ENCODE measurements at places on chromosomes 7 and 10.

DNA sequence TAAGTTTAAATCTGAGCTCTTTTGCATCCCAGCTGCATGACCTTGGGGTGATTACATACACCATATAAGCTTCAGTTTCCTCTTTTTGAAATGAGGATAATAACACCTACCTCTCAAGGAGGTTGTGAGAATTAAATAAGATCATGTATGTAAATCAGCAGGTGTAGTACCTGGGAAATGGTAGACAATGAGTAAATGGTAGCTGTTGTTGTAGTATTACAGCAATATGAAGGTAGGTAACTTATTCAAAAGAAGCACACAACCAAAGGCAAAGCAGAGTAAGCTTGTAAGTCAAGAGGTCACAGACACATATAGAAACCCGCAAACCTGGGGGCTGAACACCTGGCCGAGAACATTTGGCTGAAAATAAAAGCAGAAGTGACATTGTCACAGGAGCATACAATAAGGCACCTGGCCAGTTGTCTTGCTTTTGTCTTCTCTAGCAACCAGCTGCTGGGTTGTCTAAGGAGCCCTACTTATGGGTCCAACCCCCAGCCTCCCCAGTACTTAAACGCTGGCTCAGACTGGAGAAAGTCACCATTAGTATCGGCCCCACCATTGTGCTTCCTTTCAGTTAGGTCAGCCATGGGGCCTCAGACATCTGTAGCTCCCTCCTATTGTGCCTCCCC, 203.6 kb upstream of the MKLN1 start:
- no peak for DNase-seq

- DNase-seq, result no peak
Measured at GRCh38 chr10:51881213-51881612, 181.8 kb upstream of the CSTF2T start.

DNA sequence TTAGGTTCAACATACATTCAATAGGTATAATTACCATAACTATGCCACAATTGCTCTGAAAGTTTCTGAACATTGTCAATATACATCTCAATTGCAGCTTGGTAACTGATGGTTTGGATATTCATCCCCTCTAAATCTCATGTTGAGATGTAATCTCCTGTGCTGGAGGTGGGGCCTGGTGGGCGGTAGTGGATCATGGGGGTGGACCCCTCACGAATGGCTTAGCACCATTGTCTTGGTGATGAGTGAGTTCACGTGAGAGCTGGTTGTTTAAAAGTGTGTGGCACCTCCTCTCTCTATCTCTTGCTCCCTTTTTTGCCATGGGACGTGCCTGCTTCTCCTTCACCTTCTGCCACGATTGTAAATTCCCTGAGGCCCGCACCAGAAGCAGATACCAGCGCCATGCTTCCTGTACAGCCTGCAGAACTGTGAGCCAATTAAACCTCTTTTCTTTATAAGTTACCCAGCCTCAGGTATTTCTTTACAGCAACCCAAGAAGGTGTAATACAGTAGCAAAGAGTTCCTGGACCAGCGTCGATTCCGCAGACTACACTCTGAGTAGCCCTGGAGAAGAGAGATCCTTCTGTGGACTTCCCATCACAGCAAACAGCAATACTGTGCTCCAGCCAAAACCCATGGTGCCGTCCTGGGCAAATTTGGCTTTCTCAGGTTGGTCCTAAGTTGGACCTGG, 83.8 kb upstream of the GRB10 start:
- no peak for DNase-seq

DNA sequence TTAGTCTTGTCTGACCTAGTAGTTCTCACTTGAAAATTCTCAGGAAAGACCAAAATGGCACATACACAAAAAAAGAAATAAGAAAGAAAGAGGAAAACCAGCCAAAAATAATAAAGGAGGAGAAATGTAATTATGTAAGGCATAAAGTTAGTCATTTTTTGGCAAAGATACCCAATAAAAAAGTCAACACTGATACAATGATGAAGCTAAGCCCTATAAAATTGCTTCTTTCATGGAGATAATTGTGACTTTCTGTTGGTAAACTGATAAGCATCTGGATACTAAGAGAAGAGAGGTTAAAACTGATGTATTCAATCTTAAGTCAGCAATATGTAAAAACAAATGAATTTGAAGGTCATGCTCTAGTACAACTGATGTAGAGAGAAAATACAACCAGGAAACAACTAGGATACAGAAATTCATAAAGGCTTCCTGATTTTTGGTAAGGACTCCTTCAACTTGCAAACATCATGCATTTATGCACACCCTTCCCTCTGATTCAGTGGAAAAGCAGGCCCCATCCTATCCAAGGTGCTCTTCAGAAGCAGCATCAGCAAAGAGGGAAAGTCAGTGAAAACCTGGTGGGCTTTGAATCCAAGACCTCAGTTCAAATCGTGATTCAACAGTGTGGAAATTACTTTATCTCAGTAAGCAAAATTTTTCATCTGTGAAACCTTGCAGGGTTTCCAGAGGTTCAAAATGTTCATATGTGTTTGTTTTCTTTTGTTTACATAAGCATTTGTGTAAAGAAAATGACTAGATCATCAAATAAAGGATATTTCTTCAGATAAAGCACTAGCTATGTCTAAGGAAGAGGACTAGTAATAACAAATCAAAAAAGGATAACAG, 32.6 kb downstream of the IMMP2L start:
- no peak for DNase-seq

DNA sequence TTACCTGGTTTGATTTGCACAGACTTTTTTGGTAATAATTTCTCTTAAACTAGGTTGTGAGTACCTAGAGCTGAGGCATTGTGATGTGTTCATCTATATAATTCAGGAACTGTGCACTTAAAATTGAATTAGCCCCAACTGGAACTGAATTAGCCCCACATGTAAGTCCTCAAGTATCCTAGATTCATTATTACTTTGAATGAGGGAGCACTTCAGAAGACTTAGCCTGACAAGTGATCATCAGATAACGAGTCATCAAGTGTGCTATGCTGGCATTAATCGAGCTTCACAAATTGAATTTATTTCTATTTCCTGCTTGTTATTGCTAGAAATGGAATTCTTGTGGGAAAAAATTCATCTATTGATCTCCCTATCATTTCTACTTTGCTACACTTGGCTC, 323.4 kb upstream of the SEMA3D start:
- DNase-seq, result no peak

GRCh38 chr10:80275135-80275498, 14.3 kb downstream of the MAT1A start:
- DNase-seq, result no peak

- no peak for DNase-seq
Measured at GRCh38 chr7:7569081-7569527, 2.4 kb downstream of the MIOS start.

DNA sequence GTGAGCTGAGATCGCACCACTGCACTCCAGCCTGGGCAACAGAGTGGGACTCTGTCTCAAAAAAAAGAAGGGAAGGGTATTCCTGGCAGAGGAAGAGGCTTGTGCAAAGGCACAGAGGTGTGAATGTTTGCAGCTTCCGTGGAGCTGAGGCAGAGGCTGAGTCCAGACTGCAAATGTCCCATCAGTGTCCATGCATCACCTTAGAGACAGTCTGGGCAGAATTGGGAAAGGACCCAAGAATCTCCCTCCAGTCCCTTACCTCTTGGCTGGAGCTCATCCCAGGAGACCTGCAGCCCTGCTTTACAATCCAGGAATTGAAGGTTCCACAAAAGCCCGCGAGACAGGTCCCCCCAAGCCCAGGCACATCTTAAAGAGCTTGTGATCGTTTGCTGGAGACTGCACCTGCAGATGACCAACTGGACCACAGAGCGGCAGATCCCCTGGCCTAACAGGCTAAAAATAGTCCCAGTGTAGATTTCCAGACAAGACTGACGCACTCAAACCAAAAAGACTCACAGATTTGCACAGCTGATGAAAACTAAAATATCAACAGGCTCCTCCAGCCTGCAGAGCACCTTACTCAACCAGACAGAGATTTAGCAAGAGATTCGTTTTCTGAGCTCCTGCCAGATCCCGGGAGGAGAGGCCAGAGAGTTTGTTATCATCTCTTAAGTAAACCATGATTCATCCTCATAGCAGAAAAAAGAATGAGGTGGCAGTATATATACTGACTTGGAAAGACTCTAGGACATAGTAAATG, 22.9 kb upstream of the NANOS1 start:
- no peak for DNase-seq

- DNase-seq, result no peak
Measured at GRCh38 chr7:95432606-95433005, 2.2 kb downstream of the PON2 start.

DNA sequence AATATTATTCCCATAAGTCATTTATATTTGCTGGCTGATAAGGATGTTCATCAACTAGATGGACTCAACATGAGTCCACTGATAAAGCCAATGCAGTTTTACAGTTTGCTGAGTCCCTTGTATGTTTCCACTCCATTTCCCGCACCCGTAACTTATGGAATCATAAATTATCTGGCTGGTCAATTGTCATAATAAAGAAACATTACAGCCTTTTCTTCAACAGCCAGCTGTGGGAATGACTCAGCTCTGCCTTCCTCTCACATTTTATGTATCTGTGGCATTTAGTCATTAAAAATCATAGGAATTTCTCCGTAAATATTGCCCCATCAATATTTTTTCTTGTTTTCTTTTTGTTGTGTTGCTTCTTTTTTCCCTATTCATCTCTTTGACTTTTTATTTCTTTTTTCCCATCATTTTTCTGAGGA, 22.3 kb upstream of the TMEM26 start:
- no peak for DNase-seq

DNA sequence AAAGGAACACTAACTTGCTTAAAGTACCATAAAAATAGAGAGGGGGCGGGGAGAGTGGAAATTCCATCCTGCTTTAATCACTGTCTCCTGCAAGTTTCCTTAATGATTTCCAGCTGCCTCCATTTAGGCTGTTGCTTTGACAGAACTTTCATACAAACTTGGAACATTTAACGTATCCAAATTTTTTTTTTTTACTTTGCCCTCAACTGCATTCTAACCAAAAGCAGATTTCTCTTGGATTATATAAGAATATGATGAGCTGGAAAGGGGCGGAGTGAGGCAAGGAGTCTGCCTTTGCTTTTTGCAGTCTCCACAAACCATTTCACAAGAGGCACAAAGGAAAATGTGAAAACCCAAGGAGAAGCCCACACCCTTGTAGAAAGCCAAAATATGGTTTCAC, 46.6 kb upstream of the COL1A2 start:
- DNase-seq, result no peak

- DNase-seq, result no peak
Measured at GRCh38 chr10:67306588-67307205, 380.9 kb downstream of the LRRTM3 start.

DNA sequence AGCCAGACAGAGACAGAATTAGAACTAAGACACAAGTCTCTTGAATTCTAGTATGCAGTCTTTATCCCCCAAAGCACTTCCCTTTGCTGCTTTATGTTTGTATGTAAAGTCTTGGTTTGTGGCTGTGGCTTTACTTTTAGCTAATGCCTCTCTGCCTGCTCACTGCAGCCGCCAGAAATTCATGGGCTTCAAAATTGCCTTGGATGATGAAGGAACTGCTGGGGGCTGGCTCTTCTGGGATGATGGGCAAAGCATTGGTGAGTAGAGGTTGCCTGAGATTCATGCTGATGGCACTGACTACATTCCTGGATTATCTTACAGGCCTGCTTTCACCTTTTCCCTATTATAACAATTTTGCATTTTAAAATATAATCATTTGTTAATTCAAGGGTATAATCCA, 10.9 kb upstream of the MGAM2 start:
- DNase-seq, result no peak

- DNase-seq, result no peak
Measured at GRCh38 chr7:4233146-4233545, 448.9 kb upstream of the FOXK1 start.

- DNase-seq, result no peak
Measured at GRCh38 chr10:132883391-132883881, 58.9 kb downstream of the CFAP46 start.

GRCh38 chr7:158430308-158431034, 157.2 kb downstream of the PTPRN2 start:
- no peak for DNase-seq

GRCh38 chr10:122020226-122020625, 31.3 kb downstream of the TACC2 start:
- no peak for DNase-seq

GRCh38 chr10:115710136-115710535, 562.9 kb downstream of the GFRA1 start:
- DNase-seq, result no peak

GRCh38 chr10:44020322-44021111, 364.4 kb downstream of the CXCL12 start:
- no peak for DNase-seq

DNA sequence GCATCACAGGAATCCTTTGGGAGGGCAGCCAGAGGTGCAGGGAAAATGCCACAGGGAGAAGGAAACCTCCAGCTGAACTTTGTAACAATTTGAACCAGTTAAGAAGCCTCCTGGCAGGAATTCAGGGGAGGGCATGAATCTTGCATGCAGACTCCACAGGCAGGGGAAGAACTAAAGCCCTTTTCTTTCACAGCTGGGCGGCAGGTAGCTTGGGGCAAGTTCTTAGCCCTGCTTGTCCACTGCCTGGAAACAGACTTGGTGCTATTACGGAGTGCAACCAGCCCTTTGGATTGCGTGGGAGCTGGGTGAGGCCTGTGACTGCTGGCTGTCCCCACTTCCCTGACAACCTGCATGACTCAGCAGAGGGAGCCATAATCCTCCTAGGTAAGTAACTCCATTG, 51.7 kb upstream of the ADAM12 start:
- no peak for DNase-seq

DNA sequence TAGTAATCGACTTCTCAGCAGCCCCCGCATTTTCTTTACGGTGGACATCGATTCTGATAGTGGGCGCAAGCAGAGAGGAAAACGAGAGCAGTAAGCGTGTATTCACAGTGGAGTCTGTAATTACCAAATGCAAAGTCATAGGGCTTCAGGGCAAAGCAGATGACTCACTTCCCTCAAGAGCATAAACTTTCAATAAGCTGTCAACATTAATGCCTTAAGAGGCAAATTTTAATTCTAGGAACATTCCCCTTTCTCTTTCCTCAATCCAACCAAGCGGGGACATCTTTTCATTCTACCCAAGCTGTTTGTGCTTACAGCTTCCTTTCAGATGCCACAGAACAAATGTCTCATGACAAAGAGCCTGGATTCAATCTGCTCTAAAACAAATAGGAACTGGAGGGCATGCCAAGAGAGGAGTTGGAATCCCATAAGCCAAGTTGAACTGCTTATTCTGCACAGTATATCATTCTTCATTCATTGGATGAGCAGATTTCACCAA, 48.6 kb downstream of the MALSU1 start:
- no peak for DNase-seq

DNA sequence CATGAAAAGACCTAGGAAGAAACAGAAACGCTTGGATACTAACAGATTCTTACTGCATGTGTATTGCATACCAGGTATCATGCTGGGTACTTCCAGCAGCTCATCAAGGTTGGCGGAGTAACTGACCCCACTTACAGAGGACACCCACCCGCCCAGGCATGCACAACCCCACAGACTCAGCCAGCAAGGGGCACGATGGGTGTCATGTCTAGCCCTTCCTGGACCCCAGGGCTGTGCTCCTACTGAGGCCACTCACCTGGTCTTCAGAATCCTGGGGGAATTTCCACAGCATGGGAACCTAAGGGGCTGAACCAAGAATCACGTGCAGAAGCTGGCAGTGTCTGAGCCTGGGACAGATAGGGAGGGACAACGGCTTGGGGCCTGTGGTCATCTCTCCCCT, 134.1 kb upstream of the ZNF32 start:
- no peak for DNase-seq

All from liver (tissue), 10 donors.